Stimulated activated CD4-positive, alpha-beta T cell treated with anti-CD3 and anti-CD28 coated beads, Interleukin-1b, Interleukin-23, amount 100 ng/mL, for 1 hour (primary cell): ENCODE measurements at places on chromosomes 5 and 9.

GRCh38 chr5:5085381-5085780 lies 54.7 kb upstream of the ADAMTS16 start:
- DNase-seq, result no peak

DNA sequence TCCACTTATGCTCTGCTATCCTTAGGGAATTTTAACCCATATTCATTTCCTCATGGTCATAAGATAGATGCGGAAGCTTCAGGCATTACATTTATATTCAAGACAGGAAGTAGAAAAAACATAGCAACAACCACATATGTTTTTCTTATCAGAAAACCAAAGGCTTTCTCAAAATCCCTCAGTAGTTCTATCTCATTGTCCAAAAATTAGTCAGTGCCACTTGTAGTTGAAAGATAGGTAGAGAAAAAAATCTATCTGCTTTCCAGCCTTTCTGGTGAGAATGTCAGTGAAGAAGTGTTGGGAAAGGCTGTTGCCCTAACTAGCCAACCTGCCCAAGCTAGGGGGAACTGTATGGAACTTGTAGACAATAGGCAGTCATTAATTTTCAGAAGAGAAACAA lies 23.5 kb upstream of the MOCS2 start:
- DNase-seq, result no peak

GRCh38 chr5:68332556-68332955 lies 117.0 kb downstream of the PIK3R1 start:
- no peak for DNase-seq

GRCh38 chr5:138468133-138468965 lies 3.1 kb downstream of the EGR1 start:
- DNase-seq, result peak; percentile 39

- no peak for DNase-seq
Observed at GRCh38 chr9:26210338-26210851, 532.2 kb upstream of the TUSC1 start.

- no peak for DNase-seq
Observed at GRCh38 chr5:112918136-112918535, 3.9 kb downstream of the REEP5 start.

GRCh38 chr5:181100121-181100875 lies 30.7 kb downstream of the OR2V1 start:
- DNase-seq, result no peak

DNA sequence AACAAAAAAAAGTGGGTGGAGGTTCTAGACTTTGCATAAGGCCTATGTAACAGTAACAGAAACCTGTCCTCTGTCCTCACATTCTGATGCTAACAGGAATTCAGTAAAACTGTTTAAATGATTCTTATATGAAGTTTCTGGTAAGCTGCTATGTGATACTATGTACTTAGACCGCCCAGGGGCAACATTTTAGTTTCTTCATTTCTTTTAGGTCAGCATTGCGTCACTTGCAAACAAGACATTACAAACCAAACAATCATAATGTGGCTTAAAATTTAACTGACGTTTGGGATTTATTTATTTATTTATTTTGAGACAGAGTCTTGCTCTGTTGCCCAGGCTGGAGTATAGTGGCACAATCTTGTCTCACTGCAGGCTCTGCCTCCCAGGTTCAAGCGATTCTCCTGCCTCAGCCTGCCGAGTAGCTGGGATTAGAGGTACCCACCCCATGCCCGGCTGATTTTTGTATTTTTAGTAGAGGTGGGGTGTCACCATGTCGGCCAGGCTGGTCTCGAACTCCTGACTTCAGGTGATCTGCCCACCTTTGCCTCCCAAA lies 44.3 kb downstream of the TENT4A start:
- no peak for DNase-seq

GRCh38 chr5:78005021-78005785 lies 229.1 kb upstream of the TBCA start:
- DNase-seq, result no peak

DNA sequence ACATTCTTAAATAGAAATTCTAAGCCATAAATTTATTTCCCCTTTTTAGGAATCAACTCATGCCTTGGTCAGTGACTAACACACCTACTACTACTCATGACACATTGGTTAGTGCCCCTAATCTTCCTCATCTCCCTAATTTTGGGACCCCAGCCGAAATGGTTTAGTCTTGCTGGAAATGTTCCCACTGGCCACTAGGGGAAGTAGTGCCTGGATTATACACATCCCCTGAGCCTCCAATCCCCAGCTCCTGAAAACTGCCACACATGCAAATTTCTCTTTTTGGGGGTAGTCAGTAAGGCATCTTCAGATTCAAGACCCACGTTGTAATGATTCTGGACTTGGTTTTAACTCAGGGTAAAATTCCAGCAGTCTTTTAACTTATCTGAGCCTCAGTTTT lies 79.8 kb downstream of the HSD17B3 start:
- no peak for DNase-seq

GRCh38 chr5:58818465-58818864 lies 235.6 kb downstream of the RAB3C start:
- DNase-seq, result no peak

DNA sequence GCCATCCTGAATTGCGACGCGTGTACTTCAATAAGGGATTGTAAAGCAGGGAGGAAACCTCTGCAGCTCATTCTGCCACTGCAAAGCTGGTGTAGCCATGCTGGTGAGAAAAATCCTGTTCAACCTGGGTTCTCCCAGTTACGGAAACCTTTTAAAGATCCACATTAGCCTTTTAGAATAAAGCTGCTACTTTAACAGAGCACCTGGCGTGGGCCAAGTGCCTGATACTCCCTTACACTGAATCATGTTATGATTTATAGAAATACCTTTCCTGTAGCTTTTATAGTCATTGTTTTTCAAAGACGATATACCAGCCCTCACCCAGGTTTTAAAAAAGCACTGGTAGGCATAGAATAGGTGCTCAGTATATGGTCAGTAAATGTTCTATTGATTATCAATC lies 48.3 kb downstream of the SFXN1 start:
- no peak for DNase-seq

GRCh38 chr5:32618962-32619361 lies 33.6 kb downstream of the SUB1 start:
- no peak for DNase-seq

- no peak for DNase-seq
Observed at GRCh38 chr5:66232706-66233445, 88.8 kb downstream of the SREK1 start.

DNA sequence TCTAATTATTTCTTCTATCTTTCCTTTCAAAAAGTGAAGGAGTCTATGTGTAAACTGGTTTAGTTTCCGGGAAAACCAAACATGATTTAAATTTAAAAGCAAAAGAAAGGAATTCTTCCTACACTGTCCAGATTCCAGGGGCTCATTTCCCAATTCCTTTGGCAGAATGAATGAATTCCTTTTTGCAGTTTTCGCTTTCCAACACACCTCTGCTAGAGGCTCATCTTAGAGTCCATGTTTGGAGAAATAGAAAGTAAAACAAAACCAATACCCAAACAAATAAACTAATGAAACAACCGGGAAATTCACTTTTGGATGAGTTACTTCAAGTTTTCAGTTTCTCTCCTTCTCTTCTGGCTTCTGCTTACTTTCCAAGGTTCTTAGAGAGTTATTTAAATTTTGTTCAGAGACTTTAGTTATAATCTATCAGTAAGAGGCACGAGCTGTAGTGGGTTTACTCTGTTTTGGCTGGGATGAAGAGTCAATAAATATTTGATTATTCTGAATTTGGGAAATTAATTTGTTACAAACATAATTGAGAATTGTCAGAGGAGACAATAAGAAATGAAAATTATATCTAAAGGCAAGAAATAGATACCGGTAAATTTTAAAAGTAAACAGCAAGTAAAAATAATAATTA lies 365.0 kb upstream of the CDH9 start:
- DNase-seq, result no peak

DNA sequence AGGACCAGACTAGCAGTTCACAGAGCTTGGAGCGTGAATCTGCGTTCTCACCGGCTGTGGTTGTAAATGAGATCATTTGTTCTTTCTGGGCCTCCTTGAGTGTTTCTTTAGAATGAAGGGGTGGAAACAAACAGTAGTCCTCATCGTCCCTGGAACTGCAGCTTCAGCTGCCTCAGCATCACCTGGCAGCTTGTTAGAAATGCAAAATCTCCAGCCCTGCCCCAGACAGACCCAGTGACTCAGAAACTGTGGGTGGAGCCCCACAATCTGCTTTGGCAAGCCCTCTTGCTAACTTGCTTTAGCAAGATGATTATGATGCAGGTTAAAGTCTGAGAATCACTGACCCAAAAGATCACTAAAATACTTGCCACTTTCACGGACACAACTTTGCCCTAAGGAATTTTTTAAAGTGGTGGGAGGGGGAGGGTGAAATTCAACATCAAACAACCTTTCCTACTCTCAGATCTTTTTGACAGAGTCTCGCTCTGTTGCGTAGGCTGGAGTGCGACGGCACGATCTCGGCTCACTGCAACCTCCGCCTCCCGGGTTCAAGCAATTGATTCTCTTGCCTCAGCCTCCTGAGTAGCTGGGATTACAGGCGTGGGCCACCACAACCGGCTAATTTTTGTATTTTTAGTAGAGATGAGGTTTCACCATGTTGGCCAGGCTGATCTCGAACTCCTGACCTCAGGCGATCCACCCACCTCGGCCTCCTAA lies 86.0 kb downstream of the BRINP1 start:
- DNase-seq, result no peak

DNA sequence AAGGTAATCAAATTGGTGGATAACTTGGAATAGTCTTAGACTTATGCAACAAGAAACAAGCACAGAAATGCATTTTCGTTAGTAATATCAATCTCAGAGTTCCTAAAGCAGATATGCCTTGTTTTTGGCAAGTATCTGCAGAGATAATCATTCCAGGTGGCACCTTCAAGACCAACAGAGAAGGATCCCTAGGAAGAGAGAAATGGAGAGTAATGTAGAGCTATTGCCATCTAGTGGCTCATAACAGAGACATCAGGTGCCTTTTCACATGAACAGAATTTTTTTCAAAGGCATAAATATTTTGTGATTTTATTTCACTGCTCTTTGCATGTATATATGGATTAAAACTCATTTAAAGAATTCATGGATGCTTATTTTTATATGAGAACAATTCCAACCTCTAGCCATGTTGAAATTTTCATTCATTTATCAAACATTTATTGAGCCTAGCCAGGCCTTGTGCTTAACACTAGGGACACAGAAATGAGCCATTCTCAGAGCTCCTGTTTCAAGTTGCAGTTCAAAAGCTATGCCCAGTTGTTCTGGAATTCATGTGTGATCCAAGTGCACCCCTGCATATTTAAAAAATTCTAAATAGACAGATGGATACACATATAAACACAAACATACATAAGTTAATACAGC lies 117.5 kb upstream of the OR13F1 start:
- DNase-seq, result no peak

- DNase-seq, result no peak
Observed at GRCh38 chr5:106171708-106172107, 1499.0 kb downstream of the EFNA5 start.

- DNase-seq, result no peak
Observed at GRCh38 chr5:168334695-168335094, 43.2 kb downstream of the WWC1 start.

- DNase-seq, result no peak
Observed at GRCh38 chr5:38468202-38468673, 88.2 kb downstream of the LIFR start.

DNA sequence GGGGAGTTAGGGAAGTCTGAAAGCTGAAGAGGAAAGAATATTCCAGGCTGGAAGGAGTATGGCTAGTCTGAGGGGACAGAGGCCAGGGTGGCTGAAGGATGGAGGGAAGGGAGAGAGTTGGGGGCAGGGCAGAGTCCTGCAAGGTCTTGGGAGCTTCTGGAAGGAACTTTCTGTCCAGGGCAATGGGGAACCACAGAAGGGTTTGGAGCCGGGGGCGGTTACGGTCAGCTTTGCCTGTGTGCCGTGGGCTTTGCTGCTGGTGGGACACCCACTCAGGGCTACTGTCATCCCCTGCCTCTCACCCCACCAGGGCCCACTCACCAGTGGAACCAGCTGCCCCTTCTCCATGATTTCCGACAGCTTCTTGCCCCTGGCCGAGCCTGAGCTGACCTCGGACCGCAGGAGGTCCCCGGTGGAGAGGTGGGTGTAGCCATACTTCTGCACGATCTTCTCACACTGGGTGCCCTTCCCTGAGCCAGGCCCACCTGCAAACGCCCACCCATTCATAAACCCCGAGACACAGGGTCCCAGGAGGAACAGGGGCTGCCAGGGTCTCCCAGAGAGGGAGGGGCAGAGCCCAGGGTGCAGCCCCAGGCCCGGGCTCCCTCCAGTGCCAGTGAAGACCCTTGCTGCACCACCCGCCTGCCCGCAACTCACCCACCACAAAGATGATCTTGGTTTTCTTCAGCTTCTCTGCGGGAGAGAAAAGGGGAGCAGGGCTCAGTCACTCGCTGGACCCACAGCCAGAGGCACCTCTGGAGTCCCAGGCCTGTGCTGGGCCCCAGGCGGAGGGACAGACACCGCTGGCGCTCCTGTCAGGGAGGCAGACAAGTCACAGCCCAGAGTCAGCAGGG lies 4.9 kb downstream of the AK1 start:
- no peak for DNase-seq

DNA sequence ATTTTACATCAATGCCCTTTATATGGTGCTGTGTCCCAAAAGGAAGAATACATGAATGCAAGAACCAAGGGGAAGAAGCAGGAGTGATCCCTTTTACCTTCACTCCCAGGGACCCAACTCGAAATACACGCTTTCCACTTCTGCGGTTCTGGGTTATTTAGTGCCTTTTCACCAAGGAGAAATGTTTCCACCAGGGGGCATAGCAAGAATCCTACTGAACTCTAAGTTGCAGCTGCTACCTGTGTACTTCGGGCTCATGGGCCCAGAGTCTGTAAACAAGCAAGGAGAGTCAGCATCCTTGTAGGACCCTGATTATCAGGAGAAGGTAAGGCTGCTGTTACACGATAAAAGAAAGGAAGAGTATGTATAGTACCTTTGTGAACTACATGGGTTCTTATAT lies 45.7 kb downstream of the DPYSL3 start:
- no peak for DNase-seq

- DNase-seq, result no peak
Observed at GRCh38 chr5:126355940-126356339, 67.3 kb upstream of the GRAMD2B start.

- DNase-seq, result no peak
Observed at GRCh38 chr5:40678460-40679147, 1.1 kb upstream of the PTGER4 start.

DNA sequence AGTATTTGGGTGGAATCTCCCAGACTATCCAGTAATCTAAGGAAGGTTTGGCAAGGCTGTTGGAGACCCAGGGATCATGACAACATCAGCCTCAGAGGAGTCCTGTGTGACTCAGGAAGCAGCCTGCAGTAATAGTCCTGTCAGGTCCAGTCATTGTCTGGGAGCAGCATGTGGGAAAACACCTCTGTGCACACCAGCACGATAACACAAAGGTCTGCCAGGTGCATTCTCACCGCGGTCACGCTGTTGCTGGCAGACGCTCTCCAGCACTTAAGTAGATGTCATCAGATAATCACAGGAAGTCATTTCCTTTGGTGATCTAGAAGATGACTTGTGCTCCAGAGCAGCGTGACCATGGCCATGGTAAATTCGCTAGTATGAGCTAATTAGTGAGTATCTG lies 99.2 kb upstream of the IQGAP2 start:
- DNase-seq, result no peak

DNA sequence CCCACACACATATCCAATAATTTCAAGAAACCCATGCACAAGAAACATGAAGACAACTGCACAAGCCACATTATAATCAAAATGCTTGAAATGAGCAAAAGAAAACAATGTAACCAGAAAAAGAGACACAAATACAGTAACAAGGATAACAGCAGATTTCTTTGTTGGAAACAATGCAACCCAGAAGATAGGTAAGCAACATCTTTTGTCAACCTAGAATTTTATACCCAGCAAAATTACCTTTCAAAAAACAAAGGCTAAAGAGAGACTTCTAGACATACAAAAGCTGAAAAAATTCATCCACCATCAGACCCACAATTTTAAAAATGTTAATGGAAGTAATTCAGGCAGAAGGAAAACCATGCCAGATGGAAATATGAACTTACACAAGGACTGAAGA lies 5.0 kb upstream of the COL23A1 start:
- no peak for DNase-seq
